ENCODE measurements at places on chromosomes 2 and 18.

GRCh38 chr18:49460976-49461601 lies 644 bp upstream of the DYM start:
- DNase-seq = no peak

DNA sequence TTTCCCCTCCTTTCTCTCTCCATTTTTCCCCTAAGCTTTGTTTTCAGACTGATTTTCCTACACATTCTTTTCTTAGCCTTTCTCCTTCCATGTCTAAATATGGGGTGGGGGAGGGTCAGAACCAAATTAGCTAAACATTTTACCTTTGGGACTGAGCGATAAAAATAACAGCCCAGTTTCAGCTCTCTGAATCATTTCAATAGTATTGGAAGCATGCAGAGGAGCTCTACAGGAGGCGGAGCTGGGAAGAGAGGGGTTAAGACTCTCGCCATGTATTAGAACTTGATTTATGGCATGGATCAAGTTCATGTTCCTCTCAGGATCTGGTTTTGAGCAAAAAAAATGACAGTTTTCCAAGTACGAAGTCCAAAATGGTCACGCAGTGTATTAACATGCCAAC lies 109.1 kb downstream of the CPO start:
- no peak for DNase-seq

DNA sequence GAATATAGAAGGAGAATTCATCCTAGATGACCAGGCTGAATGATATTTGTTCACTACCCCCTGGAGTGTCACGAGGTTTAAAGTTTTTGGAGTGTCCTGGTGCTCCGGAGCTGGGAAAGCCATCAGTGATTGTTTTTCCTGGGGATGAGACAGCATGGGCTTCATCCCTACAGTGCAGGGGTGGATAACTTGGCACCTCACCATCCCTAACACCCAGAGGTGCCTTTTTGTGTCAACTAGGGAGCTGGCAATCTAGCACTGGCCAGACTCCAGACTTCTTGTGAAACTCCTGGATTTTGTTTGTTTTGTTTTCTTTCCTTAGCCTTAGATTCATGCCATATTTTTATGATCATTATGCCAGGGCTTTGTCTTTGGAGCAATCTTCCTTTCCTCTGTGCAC lies 164.8 kb downstream of the PRKCE start:
- no peak for DNase-seq

- DNase-seq = no peak
These were observed 95.2 kb upstream of the SCG2 start for GRCh38 chr2:223697316-223697891.

- no peak for DNase-seq
These were observed 674 bp downstream of the NCAPH start for GRCh38 chr2:96336104-96336775.

- no peak for DNase-seq
These were observed 19.7 kb downstream of the IFIH1 start for GRCh38 chr2:162298669-162299335.

DNA sequence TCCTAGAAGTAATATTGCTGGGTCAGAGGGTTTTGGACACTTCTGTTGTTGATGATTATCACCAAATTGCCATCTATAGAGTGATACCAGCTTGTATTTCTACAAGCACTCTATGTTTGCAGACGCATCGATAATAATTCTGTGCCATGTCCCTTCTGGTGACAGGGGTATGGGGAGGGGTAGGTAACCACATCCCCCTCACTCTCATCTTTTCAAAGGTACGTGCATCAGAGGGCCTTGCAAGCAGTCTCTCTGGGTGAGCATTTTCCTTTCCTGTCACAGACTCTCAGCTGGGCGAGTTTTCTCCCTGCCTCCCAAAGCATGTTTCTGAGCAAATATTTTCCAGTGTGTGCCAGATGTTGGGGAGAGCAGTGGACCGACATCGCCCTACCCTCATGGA lies 98.0 kb downstream of the SMAD7 start:
- DNase-seq = no peak

- no peak for DNase-seq
These were observed 14.4 kb downstream of the APOB start for GRCh38 chr2:21029519-21029918.

- no peak for DNase-seq
These were observed 33.6 kb downstream of the MROH2A start for GRCh38 chr2:233811732-233812131.

DNA sequence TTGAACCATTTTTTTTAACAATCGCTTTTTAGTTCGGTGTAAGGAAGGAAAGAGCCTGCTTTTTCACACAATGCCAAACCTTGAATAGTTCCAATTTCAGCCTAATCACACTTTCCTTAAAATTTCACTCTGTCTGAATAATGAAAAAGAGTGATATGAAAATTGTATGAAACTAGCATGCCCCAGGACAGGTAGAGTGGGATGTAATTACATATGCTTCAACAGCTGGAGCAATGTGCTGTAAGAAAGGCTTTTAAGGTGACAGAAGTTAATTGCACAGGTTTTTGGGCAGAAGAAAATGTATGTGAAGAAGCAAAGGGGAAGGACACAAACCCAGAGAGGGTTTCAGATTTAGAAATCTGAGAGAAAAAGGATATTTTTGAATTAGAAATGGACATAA lies 184.0 kb downstream of the DSC3 start:
- no peak for DNase-seq

GRCh38 chr2:8821276-8822217 lies 15.9 kb downstream of the KIDINS220 start:
- no peak for DNase-seq

- peak; percentile 74 for DNase-seq
These were observed 35.2 kb upstream of the MLPH start for GRCh38 chr2:237451643-237452469.

GRCh38 chr2:232075859-232076258 lies 114.3 kb downstream of the DIS3L2 start:
- DNase-seq = no peak

DNA sequence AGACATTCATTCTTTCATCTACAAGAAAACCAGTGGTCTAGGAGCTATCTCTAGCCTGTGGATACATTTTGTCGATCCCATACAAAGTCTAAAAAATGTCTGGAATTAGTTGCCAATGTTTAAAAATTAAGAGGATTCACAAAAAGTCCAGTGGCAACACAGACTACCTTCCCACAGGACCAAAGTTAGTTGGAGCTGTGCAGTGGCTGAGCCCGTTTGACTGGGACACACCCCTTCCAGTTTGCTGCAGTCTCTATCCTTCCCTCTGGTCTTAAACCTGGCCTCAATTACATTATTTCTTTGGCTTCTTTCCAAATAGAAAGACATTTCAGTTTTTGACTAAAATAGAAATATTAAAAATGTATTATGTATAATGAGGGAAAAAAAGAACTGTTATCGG lies 18.6 kb downstream of the SLC16A14 start:
- DNase-seq = no peak

DNA sequence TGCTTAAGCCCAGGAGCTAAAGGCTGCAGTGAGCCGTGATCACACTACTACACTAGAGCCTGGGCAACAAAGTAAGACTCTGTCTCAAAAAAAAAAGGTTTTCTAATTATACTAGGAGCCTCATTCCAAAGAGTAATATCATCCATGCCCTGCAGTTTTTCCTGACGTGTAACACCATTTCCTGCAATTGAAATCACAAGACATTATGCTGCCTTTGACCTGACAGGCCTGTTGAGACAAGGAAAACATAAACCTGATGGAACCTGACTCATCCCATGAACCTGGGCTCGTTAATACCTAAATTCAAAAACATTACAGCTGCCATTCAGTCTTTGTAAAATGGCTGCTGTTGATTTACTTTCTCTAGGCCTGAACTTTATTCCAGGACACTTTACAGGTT lies 58.7 kb upstream of the PEX13 start:
- peak; percentile 33 for DNase-seq

DNA sequence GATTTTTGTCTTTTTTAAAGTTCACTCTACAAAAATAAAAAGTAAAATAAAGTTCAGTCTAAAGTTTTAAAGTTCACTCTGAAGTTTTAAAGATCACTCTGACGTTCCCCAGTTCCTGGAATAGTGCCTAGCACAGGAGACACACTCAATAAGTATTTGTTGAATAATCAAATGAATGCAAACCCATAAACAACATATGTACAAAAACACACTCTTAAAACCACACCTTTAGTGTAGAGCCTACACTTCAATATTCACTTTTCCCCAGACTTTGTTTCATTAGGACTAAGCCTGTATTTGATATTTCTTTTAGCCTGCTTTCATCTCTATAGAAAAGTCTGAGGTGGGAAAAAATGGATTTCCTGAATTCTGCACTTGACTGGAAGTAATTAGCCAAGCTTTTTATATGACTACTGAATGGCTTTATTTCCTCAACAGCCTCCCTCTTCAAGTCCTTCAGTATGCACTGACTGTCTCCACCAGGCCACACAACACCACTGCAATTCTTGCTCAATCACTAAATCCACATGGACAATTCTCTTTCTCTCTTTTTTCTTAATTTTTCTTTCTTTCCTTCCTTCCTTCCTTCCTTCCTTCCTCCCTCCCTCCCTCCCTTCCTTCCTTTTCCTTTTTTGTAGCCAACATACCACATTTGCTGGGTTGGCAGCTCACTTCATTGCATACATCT lies 104.6 kb downstream of the SS18 start:
- no peak for DNase-seq

GRCh38 chr2:122433123-122433754 lies 677.8 kb downstream of the TSN start:
- no peak for DNase-seq

DNA sequence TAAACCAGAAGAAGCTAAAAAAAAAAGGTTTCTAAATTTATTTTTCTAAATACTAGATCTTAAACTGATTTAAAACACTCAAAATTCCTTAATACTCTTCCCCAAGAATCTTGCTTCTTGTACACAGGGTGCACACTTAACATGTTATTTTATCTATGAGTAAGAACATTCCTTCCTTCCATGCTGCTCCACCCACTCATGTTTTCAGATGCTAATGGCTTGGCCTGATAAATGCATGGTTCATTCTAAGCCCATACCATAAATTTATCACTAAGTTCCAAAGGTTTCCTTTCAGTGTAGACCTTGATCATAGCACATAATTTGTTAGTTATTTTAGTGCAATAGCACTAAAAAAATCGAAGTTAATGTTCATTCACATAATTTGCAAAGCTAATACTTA lies 8.1 kb downstream of the FBXO48 start:
- DNase-seq = no peak

DNA sequence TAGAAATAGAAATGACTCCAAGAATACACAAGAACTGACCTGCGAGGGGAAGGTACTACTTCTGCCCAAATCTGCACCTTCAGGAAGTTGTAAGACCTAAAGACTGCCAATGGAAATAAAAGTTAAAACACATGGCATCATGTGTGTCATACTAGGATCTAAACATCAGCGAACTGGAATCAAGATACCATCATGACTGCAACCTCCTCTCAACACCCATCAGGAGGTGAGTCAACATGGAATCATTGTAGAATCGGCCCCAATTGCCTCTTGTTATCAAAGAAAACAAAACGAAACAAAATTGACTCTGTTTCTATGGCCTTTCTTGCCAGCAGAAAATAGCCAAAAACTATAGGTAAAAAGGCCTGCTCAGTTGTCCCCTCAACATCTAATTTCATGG lies 15.1 kb downstream of the RDH14 start:
- no peak for DNase-seq

DNA sequence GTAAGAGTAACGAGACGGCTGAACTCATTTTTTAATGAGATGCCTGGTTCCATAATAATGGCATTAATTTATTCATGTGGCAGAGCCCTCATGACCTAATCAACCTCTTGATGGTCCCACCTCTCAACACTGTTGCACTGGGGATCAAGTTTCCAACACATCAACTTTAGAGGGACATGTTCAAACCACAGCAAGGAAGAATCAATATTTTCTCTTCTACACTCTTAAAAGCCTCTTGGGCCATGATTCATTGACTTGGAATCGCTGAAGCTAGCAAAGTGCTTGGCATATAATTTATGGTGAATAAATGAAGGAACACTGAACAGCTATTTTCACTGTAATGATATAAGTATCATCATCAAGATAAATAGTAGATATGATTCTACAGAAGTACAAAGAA lies 333.0 kb downstream of the TNS1 start:
- no peak for DNase-seq

- peak; percentile 42 for DNase-seq
These were observed 92.9 kb downstream of the MREG start for GRCh38 chr2:215920244-215921100.

All from urinary bladder (tissue), 4 donors.